ENCODE measurements at places on chromosomes 16 and 17. TPM values are rescaled to one million over a fixed set of nuclear protein-coding genes. Genes with fewer than 3 reads are reported as not detected.

The CWC25 gene
- total RNA-seq = 9.1 TPM

The UNKL gene
- 3.6 TPM for total RNA-seq

The TMC7 gene
- total RNA-seq = 0.28 TPM

The PRSS21 gene
- total RNA-seq = not detected

The SSH2 gene
- 10.3 TPM for total RNA-seq

The SMTNL2 gene
- total RNA-seq = not detected

The ZACN gene
- not detected for total RNA-seq

The CLEC19A gene
- total RNA-seq = not detected

DNA sequence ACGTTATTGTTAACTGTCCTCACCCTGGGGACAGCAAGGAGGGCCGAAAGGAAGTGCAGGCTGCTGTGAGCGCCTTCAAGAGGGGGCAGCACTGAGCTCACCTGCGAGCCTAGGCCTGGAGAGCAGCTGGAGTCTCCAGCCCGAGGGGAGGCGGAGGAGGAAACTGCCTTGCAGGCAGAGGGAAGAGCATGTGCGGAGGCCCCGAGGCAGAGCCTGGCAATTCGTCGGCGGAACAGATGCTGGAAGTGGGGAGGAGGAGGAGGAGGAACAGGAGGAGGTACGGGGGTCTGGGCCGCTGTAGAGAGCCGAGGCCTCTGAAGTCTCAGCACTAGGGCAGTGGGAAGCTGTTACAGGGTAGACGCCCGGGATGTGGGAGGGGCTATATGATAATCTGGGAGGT, 49.6 kb upstream of the PLCG2 start:
- no peaks in the 10 kb centered on the region for H3K36me3 ChIP-seq
- no peak overlapping the region for H3K27ac ChIP-seq
- no peak overlapping the region for H3K4me3 ChIP-seq
- peaks cover 7% of the 10 kb centered on the region for H3K4me1 ChIP-seq
- H3K27me3 ChIP-seq = peaks cover 19% of the 10 kb centered on the region
- no peak for DNase-seq

DNA sequence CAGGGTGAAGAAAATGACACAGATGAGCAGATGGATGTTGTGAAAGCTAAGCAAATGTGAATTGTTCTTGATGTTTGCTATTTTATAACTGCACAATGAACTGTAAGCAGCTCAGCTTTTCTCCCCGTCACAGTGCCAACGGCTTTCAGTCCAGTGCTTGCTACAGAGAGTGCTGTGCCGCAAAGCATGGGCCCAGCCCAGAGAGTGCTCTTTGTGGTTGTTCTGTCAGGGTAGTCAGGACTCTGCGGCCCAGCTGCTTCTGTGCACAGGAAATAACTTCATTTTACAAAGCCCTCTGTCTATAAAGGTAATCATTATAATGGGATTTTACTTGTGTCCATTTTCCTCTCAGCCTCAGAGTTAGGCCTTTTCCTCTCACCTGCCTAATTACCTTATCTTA, 39.1 kb downstream of the CDRT15 start:
- H3K36me3 ChIP-seq = peaks cover 3% of the 10 kb centered on the region
- DNase-seq = no peak
- no peak overlapping the region for H3K27ac ChIP-seq
- no peaks in the 10 kb centered on the region for H3K4me1 ChIP-seq

GRCh38 chr17:14871921-14872320, 393.2 kb downstream of the PMP22 start:
- no peak overlapping the region for H3K4me3 ChIP-seq
- no peaks in the 10 kb centered on the region for H3K27me3 ChIP-seq
- peaks cover 2% of the 10 kb centered on the region for H3K4me1 ChIP-seq
- no peak overlapping the region for H3K27ac ChIP-seq

- no peaks in the 10 kb centered on the region for H3K27me3 ChIP-seq
- H3K4me1 ChIP-seq = peaks cover 4% of the 10 kb centered on the region
- no peak overlapping the region for H3K27ac ChIP-seq
- DNase-seq = no peak
These were observed 62.7 kb upstream of the GSE1 start for GRCh38 chr16:85550422-85550864.

GRCh38 chr17:44033861-44034408, 19.2 kb upstream of the TMEM101 start:
- H3K36me3 ChIP-seq = peaks cover 40% of the 10 kb centered on the region
- H3K4me3 ChIP-seq = no peak overlapping the region
- H3K27me3 ChIP-seq = no peaks in the 10 kb centered on the region
- H3K4me1 ChIP-seq = no peaks in the 10 kb centered on the region
- DNase-seq = no peak

- H3K27me3 ChIP-seq = peaks cover 35% of the 10 kb centered on the region
- H3K27ac ChIP-seq = no peak overlapping the region
- DNase-seq = no peak
- H3K4me1 ChIP-seq = no peaks in the 10 kb centered on the region
- no peaks in the 10 kb centered on the region for H3K36me3 ChIP-seq
These were observed 1.5 kb upstream of the CARD14 start for GRCh38 chr17:80168371-80168770.

- no peak overlapping the region for H3K27ac ChIP-seq
- H3K4me1 ChIP-seq = no peaks in the 10 kb centered on the region
- peaks cover 57% of the 10 kb centered on the region for H3K27me3 ChIP-seq
- DNase-seq = no peak
- H3K36me3 ChIP-seq = no peaks in the 10 kb centered on the region
These were observed 892 bp downstream of the RBFOX3 start for GRCh38 chr17:79609673-79610645.

- no peak overlapping the region for H3K4me3 ChIP-seq
- H3K27ac ChIP-seq = peak overlapping the region; percentile 21
- H3K4me1 ChIP-seq = peaks cover 16% of the 10 kb centered on the region
- no peak for DNase-seq
- H3K27me3 ChIP-seq = no peaks in the 10 kb centered on the region
These were observed 14.7 kb downstream of the TOM1L2 start for GRCh38 chr17:17957584-17957916.

GRCh38 chr16:22787466-22788192, 26.3 kb upstream of the HS3ST2 start:
- no peaks in the 10 kb centered on the region for H3K4me1 ChIP-seq
- no peaks in the 10 kb centered on the region for H3K36me3 ChIP-seq
- H3K27ac ChIP-seq = no peak overlapping the region
- H3K4me3 ChIP-seq = no peak overlapping the region

DNA sequence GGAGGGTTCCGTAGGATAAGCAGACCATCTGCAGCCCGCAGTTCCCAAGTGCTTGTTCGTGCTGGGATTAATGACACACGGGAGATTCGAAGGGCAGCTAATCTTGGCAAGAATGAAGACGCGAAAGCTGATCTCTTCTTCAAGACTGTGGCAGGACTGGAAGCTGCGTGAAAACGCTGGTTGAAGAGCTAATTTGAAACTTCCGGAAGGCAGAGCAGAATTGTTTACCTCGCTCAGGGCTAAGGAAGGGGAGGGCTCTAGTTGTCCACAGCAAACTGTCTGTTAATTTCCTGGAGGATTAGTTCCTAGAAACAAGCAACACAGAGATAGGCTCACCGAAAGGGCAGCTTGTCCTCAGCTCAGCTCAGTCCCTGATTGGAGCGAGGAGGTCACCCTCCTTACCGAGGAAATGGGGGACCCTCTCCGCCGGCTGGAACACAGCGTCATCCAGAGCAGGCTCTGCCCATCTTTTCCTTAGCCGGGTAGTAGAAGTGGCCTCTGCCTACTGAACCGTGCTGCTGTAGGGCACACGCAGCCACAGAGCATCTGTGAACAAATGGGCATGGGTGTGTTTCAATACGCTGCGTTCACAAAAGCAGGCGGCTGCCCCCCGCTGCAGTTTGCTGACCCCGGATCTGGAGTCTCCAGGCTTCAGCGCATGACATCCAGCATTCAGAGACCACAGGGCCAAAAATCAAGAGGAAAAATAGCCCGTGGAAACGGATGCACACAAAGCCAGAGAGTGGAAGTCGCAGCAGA, 16.7 kb upstream of the BAIAP2 start:
- peaks cover 9% of the 10 kb centered on the region for H3K4me1 ChIP-seq
- peak overlapping the region; percentile 21 for H3K4me3 ChIP-seq
- peak; percentile 63 for DNase-seq
- no peaks in the 10 kb centered on the region for H3K27me3 ChIP-seq
- H3K27ac ChIP-seq = peak overlapping the region; percentile 78

DNA sequence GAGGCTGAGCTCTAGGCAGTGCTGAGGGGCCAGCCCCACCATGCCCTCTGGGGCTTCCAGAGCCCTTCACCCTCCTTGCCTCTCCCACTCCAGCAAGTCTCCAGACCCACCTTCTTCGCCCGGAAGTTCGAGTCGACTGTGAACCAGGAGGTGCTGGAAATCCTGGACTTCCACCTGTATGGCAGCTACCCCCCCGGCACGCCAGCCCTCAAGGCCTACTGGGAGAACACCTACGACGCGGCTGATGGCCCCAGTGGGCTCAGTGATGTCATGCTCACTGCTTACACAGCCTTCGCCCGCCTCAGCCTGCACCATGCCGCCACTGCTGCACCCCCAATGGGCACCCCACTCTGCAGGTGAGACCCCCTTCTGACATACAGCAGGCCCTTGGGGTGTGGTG, 10.5 kb downstream of the XYLT2 start:
- DNase-seq = no peak
- peaks cover 69% of the 10 kb centered on the region for H3K36me3 ChIP-seq
- no peaks in the 10 kb centered on the region for H3K27me3 ChIP-seq
- H3K4me1 ChIP-seq = no peaks in the 10 kb centered on the region
- no peak overlapping the region for H3K4me3 ChIP-seq

- H3K27ac ChIP-seq = no peak overlapping the region
- peaks cover 6% of the 10 kb centered on the region for H3K4me1 ChIP-seq
- no peak for DNase-seq
- no peaks in the 10 kb centered on the region for H3K27me3 ChIP-seq
- H3K4me3 ChIP-seq = no peak overlapping the region
These were observed 45.8 kb downstream of the PITPNC1 start for GRCh38 chr17:67422897-67423296.

DNA sequence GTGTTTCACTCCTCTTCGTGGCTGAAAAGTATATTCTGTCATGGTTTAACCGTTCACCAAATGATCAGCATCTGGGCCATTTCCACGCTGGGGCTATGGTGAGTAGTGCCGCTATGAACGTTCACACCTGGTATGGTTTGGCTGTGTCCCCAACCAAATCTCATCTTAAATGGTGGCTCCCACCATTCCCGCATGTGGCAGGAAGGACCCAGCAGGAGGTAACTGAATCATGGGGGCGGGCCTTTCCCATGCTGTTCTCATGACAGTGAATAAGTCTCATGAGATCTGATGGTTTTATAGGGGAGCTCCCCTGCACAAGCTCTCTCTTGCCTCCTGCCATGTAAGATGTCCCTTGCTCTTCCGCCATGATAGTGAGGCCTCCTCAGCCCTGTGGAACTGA, 45.7 kb upstream of the ZNF469 start:
- DNase-seq = peak; percentile 10
- no peaks in the 10 kb centered on the region for H3K27me3 ChIP-seq
- H3K4me1 ChIP-seq = peaks cover 18% of the 10 kb centered on the region
- no peaks in the 10 kb centered on the region for H3K36me3 ChIP-seq
- no peak overlapping the region for H3K27ac ChIP-seq

GRCh38 chr16:68762996-68763756, 26.1 kb downstream of the CDH1 start:
- H3K27me3 ChIP-seq = peaks cover 11% of the 10 kb centered on the region
- no peak overlapping the region for H3K4me3 ChIP-seq
- H3K4me1 ChIP-seq = no peaks in the 10 kb centered on the region
- no peak for DNase-seq
- no peak overlapping the region for H3K27ac ChIP-seq

GRCh38 chr17:42853004-42853403, 2.0 kb downstream of the AOC3 start:
- H3K4me3 ChIP-seq = no peak overlapping the region
- no peak overlapping the region for H3K27ac ChIP-seq
- no peak for DNase-seq
- no peaks in the 10 kb centered on the region for H3K36me3 ChIP-seq

DNA sequence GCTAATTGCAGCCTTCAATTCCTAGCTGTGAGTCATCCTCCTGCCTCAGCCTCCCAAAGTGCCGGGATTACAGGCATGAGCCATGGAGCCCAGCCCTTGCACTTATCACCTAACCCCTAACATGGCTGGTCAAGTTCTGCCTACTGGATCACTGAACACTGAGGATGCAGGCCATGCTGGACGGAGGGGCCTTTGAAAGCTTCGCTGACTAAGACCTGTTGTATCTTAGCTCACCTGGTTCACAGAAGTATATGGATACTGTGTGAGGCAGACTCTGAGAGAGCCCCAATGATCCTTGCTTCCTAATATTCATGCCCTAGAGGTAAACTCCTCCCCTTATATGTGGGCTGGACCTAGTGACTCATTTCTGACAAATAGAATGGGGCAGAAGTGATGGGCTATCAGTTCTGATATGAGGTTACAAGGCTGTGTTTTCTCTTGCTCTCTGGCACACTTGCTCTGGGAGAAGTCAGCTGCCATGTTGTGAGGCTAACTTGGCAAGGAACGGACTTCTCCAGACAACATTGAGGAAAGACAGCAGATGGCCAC, 11.7 kb upstream of the TMIGD1 start:
- H3K4me3 ChIP-seq = no peak overlapping the region
- no peaks in the 10 kb centered on the region for H3K27me3 ChIP-seq
- no peaks in the 10 kb centered on the region for H3K36me3 ChIP-seq
- H3K4me1 ChIP-seq = peaks cover 17% of the 10 kb centered on the region
- no peak for DNase-seq

- no peak overlapping the region for H3K4me3 ChIP-seq
- no peak overlapping the region for H3K27ac ChIP-seq
- no peak for DNase-seq
- H3K36me3 ChIP-seq = peaks cover 58% of the 10 kb centered on the region
- peaks cover 2% of the 10 kb centered on the region for H3K4me1 ChIP-seq
These were observed 6.9 kb downstream of the HERPUD1 start for GRCh38 chr16:56938664-56939513.

- H3K4me1 ChIP-seq = peaks cover 1% of the 10 kb centered on the region
- H3K4me3 ChIP-seq = no peak overlapping the region
- peak; percentile 45 for DNase-seq
- no peaks in the 10 kb centered on the region for H3K27me3 ChIP-seq
These were observed 51.1 kb upstream of the MYH2 start for GRCh38 chr17:10600571-10600970.

DNA sequence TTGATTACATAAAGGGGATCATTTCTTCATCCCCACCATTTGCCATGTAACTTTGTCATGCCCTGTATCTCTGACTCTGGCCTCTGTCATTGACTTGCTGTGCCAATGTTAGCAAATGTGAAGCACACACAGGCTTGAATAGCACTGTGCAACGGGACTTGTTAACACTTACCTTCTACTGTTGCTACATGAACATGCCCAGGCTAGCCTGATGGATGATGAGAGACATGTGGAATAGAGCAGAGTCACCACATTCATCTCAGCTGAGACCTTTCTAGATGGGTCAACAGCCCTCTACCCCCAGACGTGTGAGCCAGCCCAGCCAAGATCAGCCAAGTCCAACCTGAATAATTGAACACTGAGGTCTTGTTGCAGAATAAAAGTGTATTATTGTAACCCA, 162.1 kb upstream of the SALL1 start:
- peaks cover 2% of the 10 kb centered on the region for H3K27me3 ChIP-seq
- no peaks in the 10 kb centered on the region for H3K4me1 ChIP-seq
- H3K36me3 ChIP-seq = no peaks in the 10 kb centered on the region
- H3K4me3 ChIP-seq = no peak overlapping the region
- no peak overlapping the region for H3K27ac ChIP-seq
- no peak for DNase-seq
